GM12865 (cell line): ENCODE measurements at places on chromosomes 13 and 19.
A peak's percentile ranks its signal among the peaks of the same experiment; 100 is the strongest.

- no peak for DNase-seq
Observed at GRCh38 chr13:77915686-77916085, 2.9 kb downstream of the EDNRB start.

DNA sequence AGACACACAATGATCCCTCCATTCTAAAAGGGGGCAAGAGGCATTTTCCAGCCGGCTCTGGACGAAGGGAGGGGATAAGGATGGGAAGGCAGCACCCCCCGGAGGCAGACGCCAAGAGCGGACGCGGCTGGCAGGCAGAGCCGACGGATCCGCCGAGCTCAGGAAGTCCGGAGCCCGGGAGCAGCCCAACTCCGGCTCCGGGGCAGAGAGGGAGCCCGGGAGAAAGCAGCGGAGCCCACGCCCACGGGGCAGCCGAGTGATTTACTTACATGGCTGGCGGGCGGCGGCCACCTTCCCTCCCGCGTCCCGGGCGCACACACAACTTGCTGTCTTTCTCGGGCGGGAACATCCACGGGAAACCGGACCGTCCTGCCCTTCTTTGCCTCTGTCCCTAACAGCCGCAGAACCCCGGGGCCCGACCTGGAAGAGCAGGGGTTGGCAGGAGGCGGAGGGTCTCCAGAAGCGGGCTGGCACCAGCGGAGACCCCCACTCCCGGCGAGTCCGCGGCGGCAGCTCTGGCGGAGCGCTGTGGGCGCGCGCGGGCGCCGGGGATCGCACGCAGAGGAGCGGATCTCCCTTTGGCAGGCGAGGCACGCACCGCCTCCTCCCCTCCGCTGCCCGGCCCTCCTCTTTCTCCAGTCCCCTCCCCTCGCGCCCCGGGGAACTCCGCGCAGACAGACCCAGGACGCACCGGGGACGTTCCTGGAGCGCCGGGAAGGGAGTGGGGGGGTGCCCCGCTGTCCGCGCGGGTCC lies at the start of gene LHFPL6:
Gene LHFPL6 (minus strand): TSS at position 580 of the 753 bp plus-strand sequence.
- DNase-seq, result peak; percentile 81

DNA sequence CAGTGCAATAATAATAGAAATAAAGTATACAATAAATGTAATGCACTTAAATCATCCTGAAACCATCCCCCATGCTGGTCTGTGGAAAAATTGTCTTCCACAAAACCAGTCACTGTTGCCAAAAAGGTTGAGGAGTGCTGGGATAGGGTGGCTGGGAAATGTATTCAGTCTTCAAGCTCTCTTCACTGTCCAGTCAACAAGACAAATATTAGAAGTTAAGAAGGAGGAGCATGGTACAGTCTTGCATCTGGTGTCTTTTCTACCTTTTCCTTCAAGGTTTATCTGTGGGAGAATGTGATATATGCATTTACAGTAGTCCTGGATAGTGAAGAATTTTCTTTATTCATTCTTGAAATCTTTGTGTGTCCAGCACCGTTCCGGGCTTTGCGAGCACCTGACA lies 203.4 kb downstream of the GPC5 start:
- no peak for DNase-seq

GRCh38 chr19:49857838-49858087 lies 6.8 kb downstream of the PTOV1 start:
- no peak for DNase-seq

- DNase-seq, result no peak
Observed at GRCh38 chr19:17951990-17952976, 14.6 kb upstream of the KCNN1 start.
